ENCODE measurements at places on chromosomes 16 and 17.

DNA sequence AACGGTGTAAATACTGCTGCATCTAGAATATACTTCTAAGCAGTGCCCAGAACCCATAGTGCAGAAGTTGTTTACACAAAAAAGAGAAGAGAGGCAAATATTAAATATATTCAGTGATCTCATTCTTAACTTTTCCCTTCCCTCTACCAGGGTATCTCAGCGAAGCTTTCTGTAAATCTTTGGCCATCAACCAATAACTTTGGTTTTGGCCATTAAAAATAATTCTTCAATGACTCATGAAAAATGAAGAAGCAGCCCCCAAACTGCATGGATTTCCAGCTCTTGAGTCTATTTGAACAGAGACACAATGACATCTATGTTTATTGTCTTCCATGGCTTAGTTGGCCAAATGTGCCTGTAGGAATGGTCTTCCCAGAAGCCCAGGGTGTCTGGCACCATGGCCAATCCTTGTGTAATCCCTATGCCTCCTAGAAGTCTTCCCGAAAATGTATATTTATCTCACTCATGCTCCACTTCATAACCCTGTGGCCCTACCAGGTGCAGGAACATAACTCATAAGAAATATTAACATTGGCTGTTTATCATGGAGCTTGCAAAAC, 646.6 kb downstream of the TOX3 start:
- no peak for DNase-seq

DNA sequence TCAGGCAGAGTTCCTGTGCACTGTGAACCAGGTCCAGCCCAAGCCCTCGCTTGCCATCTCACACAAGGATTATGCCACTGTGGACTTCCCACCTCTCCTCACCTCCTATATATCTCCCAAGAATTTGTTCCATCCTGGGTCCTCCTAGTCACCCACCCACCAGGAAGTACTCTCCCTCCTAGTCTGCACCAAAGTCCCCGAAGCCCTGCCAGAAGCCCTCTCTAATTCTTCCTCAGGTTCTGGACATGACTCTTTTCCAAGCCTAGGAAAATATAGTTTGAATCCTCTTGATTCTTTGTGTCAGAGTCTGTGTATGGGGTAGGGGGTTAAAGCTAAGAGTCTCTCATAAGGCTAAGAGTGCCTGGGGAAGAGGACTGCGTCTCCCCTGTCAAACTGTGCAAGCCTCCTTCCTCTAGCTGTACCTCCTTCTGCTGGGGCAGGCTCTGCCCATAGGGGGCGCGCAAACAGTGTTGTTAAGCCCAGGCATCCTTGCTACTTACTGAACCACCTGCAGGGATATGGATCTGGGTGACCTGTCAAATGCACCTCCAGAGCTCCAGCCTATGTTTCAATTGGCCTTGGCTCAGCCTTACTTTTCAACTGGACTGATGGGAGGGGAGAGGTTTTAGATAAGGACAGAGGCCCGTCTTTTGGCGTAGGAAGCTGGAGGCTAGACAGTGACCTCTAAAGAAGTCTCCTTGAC, 16.6 kb upstream of the DLX4 start:
- DNase-seq = peak; percentile 88

DNA sequence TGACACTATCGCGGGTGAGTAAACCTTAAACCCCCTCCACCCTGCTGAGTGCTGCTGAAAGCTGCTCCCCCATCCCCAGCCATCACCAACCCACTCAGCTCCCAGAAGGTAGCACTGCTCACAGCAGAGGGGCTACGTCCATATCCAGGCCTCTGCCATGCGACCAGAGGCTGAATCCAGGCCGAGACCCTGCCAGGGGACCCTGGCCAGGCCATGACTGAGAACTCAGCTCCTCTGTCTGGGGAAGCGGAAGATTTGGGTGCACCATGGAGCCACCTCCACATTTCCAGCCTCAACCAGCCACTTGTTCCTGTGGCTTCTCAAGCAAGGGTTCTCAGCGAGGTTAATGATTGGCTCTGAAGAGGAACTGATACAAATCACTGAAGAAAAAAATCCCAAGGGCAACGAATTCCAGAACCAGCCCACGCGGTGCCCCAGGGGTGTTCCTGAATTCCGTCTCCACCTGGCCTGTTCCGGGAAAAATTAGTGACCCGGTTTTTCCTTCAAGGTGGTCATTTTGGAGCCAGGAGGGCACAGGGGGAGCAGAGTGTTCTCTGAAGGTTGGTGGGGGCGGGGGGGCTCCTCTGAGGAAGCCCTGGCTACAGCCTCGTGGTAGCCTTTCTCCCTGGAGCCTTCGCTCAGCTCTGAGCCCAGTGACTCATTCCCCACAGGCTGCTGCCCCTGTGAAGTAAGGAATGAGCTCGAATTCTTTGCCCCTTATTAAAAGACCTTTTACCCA, 9.3 kb upstream of the SLC16A5 start:
- no peak for DNase-seq

DNA sequence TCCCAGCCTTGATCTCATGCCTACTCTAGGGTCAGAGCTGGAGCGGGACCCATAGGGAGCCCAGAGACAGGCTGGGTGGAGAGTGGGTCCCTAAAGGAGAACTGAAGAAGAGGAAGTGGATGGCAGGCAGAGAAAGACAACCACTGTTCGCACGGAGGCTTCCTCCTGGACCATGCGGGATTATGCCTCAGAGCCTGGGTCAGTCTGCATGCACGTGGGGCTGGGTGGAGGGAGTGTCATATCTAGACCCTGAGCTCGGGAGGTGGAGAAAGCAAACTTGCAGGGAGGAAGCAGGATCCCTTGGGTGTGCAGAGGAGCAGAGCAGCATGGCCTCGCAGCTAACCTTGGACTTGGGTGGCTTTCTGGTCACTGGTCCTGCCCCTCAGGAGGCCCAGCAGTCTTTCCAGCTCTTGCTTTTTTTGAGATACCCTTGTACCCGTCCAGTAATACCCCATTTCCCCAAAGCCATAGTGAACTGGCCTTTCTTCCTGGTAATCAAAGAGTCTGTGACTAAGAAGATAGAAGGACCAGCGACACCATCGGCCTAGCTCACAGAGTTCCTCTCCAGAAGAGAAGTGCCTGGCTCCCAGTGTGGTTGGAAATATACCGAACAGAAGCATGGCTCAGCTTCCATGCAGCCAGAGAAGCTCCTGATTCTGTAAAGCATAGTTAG, 344.2 kb downstream of the CPPED1 start:
- no peak for DNase-seq

DNA sequence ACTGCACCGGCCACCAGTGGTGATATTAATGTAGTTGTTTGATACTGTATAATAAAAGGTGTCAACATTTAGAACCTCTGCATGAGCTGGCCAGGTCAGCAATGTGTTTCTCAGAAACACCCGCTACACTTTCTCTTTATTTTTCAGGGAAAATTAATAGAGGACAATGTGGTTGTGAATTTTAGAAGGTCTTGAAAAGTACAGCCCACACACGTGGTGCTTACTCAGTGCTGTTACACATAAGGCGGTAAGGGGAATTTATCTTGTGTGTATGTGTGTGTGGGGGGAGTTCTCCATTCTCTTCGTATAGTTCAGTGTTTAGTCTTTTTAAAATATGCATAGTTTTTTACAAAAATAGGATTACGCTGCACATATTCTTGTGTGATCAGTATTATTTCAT, 4.4 kb upstream of the ZFP1 start:
- no peak for DNase-seq

DNA sequence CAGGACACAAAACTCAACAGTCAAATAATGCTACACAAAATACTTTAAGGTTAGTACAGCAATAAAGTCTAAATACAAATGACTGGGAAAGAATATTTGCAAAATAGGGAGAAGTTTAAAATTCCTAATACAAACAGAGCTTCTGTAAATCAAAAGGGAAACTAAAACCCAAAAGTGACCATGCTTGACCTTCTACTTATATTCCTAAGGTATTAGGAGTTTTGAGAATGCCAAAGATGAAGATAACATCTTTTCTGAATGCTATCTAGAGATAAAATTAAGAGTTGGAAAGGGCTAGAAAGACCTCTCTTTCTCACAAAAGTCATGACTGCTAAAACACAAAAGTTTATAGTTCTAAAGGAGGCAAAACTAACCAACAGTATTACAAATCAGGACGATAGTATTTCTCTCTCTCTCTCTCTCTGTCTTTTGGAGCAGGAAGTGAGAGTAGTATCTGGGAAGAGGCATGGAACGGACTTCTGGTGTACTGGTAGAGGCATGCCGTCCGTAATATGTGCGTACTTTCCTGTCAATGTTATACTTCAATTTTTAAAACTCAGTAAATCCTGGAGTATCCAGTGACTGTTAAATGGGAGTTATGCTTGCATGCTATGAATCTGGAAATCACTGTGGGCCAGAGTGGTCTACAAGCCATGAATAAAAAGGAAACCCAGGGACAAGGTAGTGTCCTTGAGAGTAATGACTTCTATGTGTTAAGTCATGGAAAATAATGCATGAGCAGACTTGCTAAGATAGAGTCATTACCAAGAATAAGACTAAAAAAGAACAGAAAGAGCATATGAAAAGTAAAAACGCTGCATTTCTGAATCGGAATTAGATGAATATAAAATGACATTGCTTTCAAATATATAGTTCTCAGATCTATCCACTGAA, 49.7 kb upstream of the ANKFY1 start:
- DNase-seq = no peak

DNA sequence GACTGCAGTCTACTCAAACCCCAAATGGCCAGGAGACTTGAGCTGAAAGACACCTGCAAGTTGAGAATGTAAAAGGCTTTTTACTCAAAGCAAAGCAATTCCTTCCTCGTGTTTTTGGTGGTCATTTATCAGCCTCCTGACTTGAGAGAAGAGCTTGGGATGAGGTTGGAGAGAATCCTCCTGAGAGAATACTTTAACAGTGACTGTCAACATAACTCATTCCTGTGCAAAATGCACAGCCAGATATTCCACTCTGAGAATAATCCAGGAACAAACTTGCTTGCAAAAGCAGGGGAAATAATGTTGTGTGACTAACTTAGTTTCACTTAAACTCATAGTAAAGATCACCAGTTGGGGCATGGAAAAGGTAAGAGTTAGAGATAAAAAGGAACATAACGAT, 53.4 kb downstream of the SNTB2 start:
- DNase-seq = no peak

DNA sequence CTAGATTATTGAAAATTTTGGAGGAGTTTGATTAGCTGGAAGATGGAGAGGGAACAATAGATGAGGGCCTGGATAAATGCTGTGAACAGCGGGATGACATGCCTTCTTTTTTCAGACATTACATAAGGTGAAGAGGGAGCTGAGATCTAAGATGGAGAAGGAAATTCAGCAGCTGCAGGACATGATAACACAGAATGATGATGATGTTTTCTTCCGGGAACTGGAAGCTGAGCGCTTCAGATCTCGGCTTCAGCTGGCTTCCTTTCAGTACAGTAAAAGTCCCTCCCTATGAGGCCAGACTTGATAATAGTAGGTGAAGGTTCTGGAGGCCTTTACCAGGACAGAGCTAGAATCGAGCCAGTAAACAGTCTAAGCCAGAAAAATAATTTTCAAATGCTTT, 30.7 kb downstream of the CEP95 start:
- no peak for DNase-seq

- no peak for DNase-seq
These were observed 491 bp downstream of the GAS7 start for GRCh38 chr17:10197721-10198508.

DNA sequence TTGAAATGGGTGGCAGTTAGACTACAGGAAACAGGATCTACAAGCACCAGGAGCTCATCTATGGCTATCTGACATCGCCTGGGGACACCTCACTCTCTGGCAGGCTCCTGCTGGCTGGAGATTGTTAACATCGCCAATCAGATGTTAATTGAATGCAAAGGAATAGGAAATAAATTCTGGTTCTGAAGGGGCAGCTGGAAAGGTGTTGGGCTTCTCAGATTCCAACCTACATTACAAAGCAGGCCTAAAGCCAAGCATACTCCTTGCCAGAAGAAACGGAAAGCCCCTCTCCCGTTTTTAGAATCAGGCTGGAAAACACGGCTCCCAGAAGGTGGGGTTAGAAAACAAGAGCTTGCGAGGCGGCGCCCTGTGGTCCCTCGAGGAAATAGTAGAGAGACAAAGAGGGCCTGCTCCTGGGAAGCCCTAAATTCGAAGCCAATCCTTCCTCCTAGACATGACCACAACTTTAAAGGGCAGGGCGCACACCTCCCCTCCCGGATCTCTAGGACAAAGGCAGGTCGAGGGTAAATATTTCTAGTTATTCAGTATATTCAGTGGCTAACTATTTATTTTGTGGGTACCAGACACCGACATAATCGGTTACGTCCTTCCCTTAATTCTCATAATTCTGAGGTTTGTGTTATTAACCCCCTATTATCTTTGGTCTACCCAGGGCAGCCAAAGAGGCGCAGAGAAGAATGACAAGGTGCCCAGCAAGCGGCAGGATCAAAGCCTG, 763 bp upstream of the TOM1L1 start:
- DNase-seq = no peak

- DNase-seq = no peak
These were observed 4.5 kb downstream of the KCNJ12 start for GRCh38 chr17:21380659-21381058.

- DNase-seq = no peak
These were observed 9.0 kb downstream of the SDK2 start for GRCh38 chr17:73635101-73635817.

GRCh38 chr17:252456-252855, 71.0 kb upstream of the DOC2B start:
- DNase-seq = no peak

DNA sequence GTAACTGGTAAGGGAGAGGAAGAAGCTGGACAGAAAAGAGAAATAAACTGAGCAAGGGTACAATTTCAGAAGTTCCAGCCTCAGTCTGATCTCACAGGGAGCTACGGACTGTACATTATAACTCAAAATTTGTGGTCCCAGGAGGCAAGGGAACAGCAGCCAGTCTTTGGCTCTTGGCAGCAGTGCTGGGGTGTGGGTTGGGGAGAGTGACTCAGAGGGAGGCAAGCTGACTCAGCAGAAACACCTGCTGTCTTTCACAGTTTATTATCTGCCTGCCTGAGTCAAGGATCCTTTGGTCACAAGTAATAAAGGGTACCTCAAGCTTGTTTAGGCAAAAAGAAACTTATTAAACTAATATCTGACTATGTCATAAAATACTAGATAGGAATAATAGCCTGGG, 73.5 kb upstream of the KIF2B start:
- DNase-seq = no peak

DNA sequence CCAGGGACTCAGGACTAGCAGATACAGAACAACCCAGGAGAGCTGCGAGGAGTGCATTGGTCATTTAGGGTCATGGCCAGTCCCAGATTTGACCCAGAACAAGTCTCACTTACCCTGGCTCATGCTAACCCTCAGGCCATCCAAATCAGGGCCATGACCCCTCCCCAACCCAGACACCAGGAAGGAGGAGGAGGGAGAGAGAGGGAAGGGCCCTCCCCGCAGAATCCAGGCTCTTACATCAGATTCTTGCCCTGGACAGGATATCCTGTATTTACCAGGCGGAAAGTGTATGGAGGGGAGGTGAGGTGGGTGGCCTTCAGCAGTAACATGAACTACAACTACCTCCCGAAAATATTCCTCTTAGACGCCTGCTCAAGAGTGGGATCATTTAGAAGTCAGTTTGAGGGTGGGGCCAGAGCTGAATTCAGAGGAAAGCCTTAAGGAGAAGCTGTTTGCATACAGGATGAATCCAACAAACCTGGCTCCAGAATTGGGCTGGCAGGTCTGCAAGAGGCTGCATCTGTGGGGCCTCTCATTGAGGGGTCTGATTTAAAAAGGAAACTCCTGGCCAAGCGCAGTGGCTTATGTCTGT, 2.1 kb downstream of the VAT1 start:
- DNase-seq = no peak
